ENCODE measurements at places on chromosomes 1 and 21.

DNA sequence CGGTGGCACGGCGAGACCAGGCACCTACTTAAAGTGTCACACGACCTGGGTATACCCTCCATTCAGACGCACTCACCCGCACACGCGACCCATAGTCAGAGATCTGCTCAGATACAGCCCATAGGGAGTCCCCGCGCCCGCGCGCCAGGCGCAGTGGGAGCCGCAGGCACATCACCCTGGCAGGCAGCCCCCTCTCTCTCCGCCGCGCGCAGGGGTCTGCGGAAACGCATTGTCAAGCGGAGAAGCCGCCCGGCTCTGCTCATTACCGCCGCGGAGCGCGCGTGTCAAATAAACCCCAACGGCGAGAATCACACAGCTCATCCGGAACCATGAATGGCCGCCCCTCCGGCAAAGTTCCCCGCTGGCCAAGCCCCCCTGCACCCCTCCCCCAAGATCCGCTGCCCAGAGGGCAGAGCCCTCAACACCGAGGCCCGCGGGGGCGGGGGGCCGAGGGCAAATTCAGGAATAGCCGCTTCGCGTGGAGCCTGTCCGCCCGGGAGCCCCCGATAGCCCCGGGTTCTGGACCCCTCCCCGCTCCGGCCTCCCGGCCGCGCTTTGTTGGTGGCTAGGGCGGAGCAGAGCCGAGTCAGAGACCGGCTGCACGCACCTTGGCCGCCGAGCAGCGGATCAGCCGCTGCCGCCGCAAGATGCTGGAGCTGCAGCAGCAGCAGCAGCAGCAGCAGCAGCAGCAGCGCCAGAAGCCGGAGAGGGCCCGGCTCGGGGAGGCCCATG lies 522 bp downstream of the LRP8 start:
- DNase-seq, result peak; percentile 25

- no peak for DNase-seq
Measured at GRCh38 chr1:41773144-41773591, 145.6 kb downstream of the HIVEP3 start.

DNA sequence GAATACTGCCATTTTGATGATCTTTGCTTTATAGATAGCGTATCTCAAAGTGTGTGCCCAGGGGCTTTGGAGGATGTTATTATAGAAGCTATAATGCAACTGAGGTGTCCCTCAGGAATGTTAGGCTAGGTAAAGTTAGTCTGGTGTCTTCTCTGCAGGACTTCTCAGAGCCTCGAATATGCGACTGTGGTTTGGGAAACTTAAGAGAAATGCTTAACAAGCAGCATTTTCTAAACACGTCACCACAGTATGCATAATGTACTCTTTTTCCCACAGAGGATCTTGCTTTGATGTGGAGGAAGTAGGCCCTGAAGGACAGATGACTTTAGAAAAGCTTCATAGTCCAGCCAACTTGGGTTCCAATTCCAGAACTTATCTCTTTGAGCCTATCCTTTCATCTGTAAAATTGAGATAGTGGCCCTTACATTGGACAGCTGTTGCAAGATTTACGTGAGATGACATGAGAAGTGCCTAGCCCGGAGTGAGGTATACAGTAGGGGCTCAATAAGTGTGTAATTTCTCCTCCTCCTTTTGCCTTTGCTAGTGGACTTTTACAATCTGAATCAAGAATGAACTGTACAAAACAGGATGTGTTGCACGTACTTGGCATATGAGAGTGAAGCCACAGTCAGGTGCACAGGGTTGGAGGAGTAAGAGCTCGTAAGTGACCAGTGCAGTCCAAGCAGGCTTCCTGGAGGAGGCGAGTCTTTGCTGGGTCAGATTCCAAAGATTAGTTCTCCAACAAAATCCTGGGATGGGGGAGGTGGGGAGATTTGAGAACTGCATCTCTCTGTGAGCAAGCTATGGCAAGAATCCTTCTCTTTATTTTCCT lies 29.7 kb upstream of the TRABD2B start:
- DNase-seq, result no peak

DNA sequence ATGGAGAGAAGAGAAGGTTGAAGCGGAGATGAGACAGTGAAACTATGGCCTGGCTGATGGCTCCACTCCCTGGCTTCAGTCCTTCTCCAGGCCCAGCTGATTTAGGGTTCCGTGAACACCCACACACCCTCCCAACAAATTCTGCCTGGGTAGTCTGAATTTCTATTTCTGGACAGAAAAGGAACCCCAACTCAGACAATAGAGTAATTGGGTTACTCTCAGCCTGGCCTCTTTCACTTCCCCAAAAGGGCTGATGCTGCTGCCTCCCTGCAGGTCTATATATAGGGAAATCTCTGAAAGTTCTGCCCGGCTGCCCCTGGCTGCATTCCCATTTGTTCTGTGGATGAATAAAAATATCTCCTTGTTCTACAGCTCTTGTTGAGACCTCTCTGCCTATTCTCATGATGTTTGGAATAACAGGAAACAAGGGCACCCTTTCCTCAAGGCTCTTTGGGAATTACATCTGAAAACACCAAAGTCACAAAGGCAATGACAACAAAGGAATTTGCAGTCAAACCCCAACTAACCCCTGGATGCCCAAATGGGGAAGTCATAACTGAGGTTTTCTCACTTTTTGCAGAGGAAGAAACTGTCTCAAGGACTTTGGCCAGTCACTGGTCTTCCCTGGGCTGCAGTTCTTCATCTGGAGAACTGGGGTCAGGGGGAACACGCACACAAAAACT lies 11.4 kb upstream of the ZSCAN20 start:
- DNase-seq, result no peak

DNA sequence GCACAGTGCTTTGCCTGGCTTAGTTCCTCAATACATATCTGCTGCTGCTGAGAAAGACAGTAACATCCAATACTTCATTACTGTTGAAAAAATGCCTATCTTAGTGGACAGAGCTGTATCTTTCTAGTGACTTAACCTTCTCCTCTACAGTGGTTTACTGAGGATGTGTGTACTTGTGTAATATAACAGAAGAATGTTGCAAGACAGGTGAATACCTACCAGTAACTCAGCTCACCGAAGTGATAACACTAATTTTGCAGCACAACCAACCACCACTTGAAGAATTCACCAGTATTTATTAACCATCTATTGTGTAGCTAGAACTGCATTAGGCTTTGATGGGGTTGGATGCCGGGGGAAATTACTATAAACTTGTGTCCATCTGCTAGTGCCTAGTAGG lies 16.6 kb upstream of the TNN start:
- no peak for DNase-seq

- DNase-seq, result no peak
Measured at GRCh38 chr21:46111857-46112724, 14.2 kb downstream of the COL6A2 start.

DNA sequence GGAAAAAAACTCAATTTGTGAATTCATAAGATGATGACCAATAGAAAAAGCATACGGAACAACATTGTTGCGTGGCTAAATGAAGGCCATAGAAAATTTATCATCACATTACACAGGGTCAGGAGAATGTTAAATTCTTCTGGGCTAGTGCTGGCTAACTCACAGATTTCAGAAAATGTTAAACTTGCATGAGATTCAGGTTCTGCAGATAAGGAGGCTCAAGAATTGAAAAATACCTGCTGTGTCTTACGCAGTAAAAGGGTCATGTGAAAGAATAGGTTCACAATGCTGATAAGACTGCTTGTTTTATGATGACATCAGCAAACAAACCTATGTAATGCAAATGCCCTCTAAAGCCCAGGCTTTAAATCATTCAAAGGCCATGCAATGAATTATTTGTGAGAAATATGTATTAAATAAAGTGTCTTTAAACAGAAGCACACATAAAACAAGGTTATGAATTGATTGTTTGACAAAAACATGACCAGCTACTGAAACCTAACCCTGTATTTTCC lies 378.8 kb downstream of the USP25 start:
- DNase-seq, result no peak

DNA sequence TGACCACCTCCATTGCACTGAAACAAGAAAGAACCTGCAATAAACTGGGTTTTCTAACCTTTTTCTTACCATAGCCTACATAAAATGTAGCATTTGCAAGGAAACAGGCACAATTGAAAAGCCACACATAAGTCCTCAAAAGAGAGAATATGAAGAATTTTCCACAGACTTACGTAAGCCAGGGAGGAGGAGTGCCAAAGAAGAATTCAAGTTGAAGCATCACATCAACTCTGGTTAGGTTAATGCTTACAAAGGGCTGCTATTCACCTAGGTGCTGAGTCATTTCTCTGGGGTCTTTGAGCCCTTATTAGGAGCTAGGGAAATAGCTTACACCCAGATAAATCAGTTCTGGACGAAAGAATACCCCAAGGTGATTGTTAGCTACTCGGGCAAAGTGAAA lies 9.6 kb downstream of the OSCP1 start:
- no peak for DNase-seq

DNA sequence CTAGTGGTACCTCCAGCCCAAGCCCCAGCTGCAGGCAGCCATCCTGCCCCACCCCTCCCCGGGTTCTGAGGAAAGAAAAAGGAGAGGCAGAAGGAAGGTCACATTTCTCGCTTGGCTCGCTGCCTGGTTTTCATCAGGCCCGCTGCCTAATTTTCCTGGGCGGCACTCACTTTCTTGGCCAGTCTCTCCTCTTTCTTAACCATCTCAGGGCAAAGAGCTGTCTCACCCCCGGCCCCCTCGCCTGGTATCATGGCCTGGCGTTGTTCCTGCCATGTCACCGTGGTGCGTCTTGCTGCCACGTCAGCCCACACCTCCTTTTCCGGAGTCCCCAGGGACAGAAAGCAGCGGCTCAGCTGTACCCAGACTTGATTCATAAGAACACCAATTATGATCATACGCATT lies 26.6 kb upstream of the CASZ1 start:
- DNase-seq, result no peak

DNA sequence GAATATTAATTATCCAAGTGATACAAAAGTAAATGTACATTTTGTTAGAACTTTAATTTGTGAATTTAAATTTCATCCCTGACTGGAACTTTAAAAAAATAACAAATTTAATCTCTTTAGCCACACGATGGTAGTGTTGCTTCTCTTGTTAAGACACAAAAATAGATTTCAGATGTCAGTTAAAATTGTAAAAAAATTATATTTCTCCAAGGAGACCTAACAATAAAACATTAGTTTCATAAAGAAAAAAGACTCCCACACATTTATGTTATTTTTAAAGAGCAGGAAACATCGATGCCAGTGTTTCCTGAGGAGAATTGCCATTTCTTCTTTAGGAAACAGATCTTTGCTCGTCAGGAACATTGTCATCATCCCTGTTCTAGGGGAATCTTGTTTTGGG lies 74.0 kb upstream of the DEPDC1 start:
- no peak for DNase-seq

DNA sequence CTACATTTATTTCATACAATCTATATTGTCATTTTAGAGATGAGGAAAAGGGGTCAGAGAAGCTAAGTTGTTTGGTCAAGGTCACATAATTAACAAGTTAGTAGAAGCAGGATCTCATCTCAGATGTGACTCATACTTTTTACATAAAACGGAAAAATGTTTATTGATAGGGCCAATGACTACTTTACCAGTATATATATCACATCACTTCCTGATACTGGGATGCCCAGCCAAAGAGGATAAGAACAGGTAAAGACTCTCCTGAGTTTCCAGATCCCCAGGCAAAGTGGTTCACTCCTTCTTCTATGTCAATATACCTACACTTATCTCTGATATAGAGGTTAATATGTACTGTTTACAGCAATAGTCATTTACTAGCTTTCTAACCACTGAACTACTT lies 21.0 kb downstream of the YIPF1 start:
- no peak for DNase-seq

DNA sequence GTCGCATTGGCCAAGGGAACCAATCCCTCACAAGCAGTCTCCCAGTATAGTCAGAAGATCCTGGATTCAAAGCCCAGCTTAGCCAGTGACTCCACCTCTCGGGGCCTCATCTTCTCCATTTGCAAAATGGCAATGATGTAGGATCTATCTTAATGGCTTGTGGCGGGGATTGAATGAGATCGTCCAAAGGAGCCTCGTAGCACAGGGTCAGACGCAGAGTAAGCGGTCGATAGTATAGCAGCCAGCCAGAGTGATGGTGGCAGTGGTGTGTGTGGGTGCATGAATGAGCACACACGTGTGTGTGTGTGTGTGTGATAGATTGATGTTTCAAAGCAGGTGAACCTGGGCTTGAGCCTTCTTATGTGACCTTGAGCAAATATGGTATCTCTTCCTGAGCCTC lies 79.8 kb upstream of the WNT4 start:
- no peak for DNase-seq

DNA sequence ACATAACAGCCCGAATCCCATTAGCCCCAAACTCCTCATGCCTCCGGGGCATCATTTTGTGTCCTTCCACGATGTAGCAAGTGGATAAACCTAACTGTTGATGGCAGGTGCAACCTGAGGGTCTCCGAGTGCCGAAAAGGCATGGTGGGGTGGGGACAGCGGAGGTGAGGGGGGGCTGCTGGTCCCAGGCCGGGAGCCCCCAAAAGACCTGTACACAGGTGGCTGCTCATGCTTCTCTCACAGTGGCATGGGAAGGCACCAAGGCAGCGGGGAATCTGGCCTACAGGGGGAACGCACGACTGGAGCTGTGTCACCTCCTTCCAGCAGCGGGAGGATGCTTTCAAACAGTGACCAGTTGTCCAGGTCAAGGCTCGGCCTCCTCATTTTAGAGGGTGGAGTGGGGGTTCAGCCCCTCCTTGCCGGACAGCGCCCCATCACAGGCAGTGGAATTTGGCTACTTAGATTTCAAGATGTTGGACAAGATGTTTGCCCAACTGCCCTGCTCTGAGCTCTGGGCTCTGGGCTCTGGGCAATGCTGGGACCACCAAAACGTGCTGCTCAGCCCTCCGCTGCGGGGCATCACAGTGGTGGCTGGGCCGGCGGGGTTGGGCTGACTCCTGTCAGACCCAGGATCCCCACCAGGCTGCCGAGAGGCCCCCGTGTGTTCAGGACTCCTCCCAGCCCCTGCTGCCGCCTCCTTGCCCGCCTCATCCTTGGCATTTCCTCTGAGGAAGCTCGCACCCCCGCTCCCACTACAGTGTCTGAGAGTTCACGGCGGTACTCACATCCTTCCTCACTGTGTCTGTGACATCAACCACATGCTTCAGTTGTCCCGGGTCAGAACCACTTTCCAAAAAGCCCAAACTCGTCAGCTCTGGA lies 7.6 kb downstream of the DNMT3L start:
- no peak for DNase-seq

DNA sequence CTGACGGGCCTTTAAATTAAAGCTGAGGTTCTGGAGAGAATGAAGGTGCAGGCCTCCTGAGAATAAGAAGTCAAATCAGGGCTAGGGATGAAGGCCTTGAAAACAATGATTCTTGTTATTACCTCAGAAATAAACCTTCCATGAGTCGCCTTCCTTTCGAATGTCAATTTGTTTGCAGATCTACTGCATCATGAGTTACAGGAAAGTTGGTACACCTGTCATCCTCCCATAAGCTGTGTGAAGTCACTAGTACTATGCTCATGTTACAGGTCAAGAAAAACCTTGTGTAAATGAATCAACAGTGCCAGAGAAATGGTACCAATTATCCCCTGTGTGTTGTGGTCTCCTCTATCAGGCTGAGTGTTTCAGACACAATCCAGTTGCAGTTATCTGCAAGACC lies 281.2 kb upstream of the PLXNA2 start:
- DNase-seq, result no peak

DNA sequence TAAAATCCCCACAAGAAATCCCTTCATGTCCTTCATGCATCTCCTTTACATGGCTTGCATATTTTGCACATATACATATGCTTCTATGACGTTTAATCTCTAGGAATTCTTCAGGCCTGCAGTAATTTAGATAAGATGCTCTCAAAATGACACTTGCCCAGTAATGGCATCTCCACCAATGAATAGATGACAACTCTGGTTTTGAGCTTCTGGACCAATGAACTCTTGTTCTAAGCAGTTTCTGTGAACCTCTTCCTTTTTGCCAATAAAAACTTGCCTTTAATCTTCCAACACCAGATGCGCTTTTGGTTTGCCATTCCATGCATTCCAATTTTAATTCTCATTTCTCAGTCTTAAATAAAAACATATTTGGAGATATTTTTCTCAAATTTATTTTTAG lies 189.8 kb upstream of the OLFM3 start:
- DNase-seq, result no peak
